ENCODE measurements at places on chromosomes 7 and 10.

GRCh38 chr10:18378766-18379165 lies 238.5 kb downstream of the CACNB2 start:
- DNase-seq, result no peak

- no peak for DNase-seq
Measured at GRCh38 chr10:124480860-124481259, 19.2 kb downstream of the LHPP start.

DNA sequence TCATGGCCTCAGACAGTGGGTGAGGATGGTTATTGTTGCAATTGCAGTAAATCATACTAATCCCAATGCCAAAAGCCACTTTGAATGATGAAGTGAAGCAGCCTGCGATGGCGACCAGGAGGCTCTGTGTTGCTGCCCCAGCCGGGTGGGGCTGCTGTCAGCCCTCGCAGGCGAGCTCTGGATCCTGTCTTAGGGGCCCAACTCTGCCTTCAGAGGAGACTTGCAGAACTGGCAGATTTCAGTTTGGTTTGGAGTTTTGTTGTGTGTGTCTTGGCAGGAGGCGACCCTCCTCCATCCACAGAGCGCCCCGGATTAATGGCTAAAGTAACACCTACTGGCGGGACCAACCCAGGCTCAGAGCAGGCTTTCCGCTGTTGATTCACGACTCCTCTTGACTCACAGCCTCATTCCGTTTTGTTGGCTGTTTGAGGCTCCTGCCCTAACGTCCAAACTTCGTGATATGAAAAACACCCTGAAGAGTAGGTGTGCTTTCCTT lies 67.9 kb upstream of the BMPER start:
- DNase-seq, result no peak

GRCh38 chr7:13989126-13989948 lies at the start of gene ETV1:
ETV1 (minus strand) TSS chr7:13989666; CDS start chr7:13989052, 614 bp downstream.
- no peak for DNase-seq

GRCh38 chr7:45955286-45955685 lies 34.2 kb upstream of the IGFBP3 start:
- DNase-seq, result no peak

GRCh38 chr7:140041659-140042385 lies 20.9 kb downstream of the PARP12 start:
- no peak for DNase-seq

DNA sequence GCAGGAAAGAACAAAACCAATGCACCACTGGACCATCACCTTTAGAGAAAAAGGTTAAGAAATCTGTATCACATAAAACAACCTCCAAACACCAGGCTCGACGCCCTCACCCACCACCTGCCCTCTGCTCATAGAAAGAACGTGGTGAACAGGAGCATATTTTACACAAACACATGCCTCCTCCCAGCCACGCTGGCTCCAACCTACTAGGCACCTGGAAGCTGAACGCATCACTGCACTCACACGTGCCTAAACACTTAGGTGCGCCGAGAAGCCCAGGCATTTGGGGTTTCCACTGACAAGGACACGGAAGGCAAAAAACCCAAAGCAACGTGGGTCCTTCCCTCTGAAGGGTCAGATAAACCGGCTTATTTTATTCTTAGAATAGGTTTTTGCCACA lies 56.0 kb downstream of the PTPRN2 start:
- DNase-seq, result no peak

GRCh38 chr7:139159900-139160675 lies 50.6 kb upstream of the ZC3HAV1 start:
- no peak for DNase-seq

GRCh38 chr10:24897326-24897926 lies 55.0 kb downstream of the PRTFDC1 start:
- no peak for DNase-seq

DNA sequence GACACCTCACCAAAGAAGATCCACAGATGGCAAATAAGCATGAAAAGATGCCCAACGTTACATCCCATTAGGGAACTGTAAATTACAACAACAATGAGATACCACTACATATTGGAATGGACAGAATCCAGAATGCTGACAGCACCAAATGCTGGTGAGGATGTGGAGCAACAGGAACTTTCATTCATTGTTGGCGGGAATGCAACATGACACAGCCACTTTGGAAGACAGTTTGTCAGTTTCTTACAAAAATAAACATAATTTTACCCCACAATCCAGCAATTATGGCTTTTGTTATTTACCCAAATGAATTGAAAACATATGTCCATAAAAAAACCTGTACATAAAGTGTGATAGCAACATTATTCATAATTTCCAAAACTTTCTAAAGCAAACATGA lies 176.8 kb downstream of the C7orf25 start:
- no peak for DNase-seq

- no peak for DNase-seq
Measured at GRCh38 chr7:95558864-95559263, 37.5 kb downstream of the PDK4 start.

- DNase-seq, result no peak
Measured at GRCh38 chr10:14586901-14587300, 187.8 kb downstream of the FAM107B start.

- DNase-seq, result no peak
Measured at GRCh38 chr10:23581906-23582450, 143.1 kb downstream of the OTUD1 start.

GRCh38 chr7:519484-520390 lies at the start of gene PDGFA:
PDGFA (minus strand) TSS chr7:519846; CDS start chr7:519001, 845 bp downstream.
- DNase-seq, result no peak

Data from MM.1S (cell line).